ENCODE measurements at places on chromosomes 12 and 14.

DNA sequence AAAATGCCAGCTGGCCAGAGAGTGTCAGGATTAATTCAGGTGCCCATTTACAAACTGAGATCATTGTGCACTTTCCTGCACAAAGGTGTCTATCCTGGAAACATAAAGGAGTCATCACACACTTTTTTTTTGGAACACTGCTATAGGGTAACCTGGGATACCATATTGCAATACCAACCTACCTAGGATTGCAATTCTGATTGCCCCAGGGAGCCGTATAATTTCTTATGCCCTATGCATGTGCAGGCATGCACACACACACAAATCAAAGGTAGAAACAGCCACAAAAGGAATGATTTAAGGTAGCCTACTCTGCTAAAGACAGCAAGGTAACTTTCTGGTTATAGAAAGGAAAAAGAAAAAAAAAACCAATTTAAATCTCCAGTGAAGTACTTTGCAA, 285.3 kb upstream of the KITLG start:
- DNase-seq, result no peak

DNA sequence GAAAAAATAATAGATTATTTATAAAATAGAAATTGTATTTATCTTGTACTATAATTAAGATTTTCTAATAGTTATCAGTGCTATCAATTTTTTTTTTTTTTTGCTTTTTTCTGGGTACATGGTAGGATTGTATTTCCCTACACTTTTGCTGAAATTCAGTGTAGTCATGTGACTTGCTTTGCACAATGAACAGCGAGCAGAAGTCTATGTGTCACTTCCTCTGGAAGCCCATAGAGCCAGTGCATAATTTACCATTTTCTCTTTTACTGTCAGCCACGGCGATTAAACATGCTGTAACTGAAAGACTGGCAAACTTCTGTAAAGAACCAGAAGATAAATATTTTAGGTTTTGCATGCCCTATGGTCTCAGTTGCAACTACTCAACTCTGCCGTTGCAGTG, 80.8 kb upstream of the PPP1R12A start:
- DNase-seq, result no peak

GRCh38 chr12:56785141-56785865, 22.2 kb downstream of the HSD17B6 start:
- no peak for DNase-seq

- no peak for DNase-seq
Measured at GRCh38 chr12:126397071-126397581, 1331.9 kb downstream of the AACS start.

GRCh38 chr12:57452181-57452936, 2.7 kb upstream of the INHBE start:
- no peak for DNase-seq

GRCh38 chr12:99453836-99454538, 193.6 kb upstream of the GARIN6 start:
- no peak for DNase-seq

DNA sequence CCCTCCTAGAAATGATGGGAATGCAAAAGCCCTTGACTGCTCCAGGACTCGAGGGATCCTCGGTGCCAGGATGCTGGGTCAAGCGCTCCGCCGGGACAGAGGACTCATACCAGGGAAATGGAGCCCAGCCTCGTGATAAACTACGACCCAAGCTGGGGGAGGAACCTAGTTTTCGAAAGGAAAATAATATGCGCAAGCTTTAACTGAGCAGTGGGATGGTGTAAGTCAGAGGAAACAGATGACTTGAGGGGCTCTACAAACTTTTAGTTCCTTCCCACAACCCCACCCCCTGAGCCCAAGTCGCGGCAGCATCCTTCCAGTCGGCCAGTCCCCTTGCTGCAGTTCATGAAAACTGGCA, 654 bp upstream of the SUPT16H start:
- DNase-seq, result no peak

DNA sequence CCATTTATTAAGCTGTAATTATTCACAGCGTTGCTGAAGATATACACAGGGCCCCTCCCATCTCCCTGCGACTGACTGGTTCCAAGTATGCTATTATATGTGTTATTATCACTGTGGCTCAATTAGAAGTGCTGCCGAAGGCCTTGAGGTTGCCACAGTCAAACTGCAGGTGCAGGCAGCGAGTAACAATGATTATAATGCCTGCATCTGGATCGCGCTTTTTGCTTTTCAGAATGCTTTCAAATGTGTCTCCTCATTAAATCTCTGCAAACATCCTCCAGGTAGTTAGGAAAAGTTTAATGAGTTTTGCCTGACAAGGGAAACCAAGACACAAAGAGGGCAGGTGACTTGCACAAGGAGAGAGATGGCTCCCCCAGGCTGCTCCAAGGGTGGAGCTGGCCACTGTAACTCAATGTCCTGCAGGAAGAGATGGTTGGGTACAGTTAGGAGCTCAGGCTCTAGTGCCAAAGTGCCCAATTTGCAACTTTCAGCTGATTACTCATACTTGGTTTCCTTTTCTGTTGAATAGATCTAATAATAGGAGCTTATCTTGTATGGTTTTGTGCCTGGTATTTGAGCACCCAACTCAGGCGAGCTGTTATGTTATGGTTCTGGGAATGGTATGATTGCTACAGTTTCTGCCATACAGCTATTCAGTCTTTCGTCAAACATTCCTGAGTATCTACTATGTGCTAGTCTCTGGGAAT, 1.7 kb upstream of the SYNE3 start:
- no peak for DNase-seq

DNA sequence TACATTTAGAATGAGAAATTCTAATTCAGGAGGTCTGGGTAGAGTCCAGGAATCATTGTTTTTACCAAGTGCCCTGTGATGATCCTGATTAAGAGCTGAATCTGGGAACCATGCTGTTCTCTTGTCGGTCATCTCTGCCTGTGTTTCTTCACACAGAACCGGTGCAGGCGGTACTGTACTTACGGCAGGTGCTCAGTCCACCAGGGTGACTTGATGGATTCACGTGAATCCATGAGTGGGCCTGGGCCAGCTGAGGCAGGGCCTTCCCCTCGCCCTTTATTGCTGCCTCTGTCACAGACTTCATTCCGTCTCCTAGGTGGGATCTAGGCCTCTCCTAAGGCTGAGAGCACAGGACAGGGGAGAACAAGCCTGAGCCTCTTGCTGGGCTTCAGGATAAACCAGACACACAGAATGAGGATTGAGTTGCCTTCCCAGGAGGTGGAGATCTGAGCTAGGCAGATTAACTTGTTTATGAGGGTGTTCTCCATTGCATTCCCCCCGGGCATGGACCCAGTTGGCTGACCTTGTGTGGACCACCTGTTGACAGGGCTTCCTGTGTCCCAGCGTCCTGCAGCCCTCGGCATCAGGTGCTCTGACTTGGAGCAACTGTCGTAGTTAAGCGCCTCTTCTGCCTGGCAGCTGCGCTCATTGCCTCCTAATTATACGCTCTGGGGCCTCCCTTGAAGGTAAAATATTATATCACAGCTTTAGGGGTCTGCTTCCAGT, 42.1 kb downstream of the B4GALNT3 start:
- no peak for DNase-seq

Measured in HCT116 (cell line).